CD4-positive, CD25-positive, alpha-beta regulatory T cell (primary cell): ENCODE measurements at places on chromosomes 4 and X. TPM values are rescaled to one million over a fixed set of nuclear protein-coding genes. Genes with fewer than 3 reads are reported as not detected.

Gene SLC10A4
- not detected for polyA plus RNA-seq

Gene ZXDA
- polyA plus RNA-seq = 2.8 TPM

Gene ASB5
- polyA plus RNA-seq = not detected

Gene HTN3
- not detected for polyA plus RNA-seq

Gene RPS6KA6
- 0.06 TPM for polyA plus RNA-seq

Gene CENPVL1
- polyA plus RNA-seq = not detected

Gene STK32B
- not detected for polyA plus RNA-seq

Gene SSX3
- not detected for polyA plus RNA-seq

Gene ARMCX2
- 0.94 TPM for polyA plus RNA-seq

Gene NDST3
- not detected for polyA plus RNA-seq

Gene MAGEA3
- polyA plus RNA-seq = not detected

Gene ERVMER34-1
- polyA plus RNA-seq = not detected

Gene SPANXN5
- polyA plus RNA-seq = not detected

Gene FABP2
- not detected for polyA plus RNA-seq

Gene ZDHHC15
- polyA plus RNA-seq = 0.21 TPM

Gene USP11
- 69.2 TPM for polyA plus RNA-seq

Gene ADH4
- not detected for polyA plus RNA-seq

Gene STATH
- polyA plus RNA-seq = not detected

Gene MAGEA2
- not detected for polyA plus RNA-seq

Gene KIF4A
- 0.47 TPM for polyA plus RNA-seq

Gene BANK1
- 2.9 TPM for polyA plus RNA-seq

Gene CT45A8
- polyA plus RNA-seq = not detected

Gene INTU
- polyA plus RNA-seq = not detected

Gene ERAS
- not detected for polyA plus RNA-seq

Gene PYURF
- polyA plus RNA-seq = 273 TPM

Gene CYSLTR1
- polyA plus RNA-seq = 5.4 TPM

Gene ADH1B
- polyA plus RNA-seq = not detected

Gene MAGEA2B
- not detected for polyA plus RNA-seq

Gene TLR7
- 0.15 TPM for polyA plus RNA-seq

Gene USP17L25
- polyA plus RNA-seq = not detected

Gene SPATA4
- not detected for polyA plus RNA-seq

Gene EGF
- polyA plus RNA-seq = not detected

Gene SPATA18
- not detected for polyA plus RNA-seq

Gene ARHGAP24
- polyA plus RNA-seq = 0.14 TPM

Gene EPGN
- not detected for polyA plus RNA-seq

Gene CLCN4
- not detected for polyA plus RNA-seq

Gene NEIL3
- polyA plus RNA-seq = 0.39 TPM

Gene CLDN22
- polyA plus RNA-seq = not detected

Gene TLR10
- polyA plus RNA-seq = not detected

Gene UCP1
- not detected for polyA plus RNA-seq

Gene BMX
- polyA plus RNA-seq = not detected

Gene RBBP7
- 145 TPM for polyA plus RNA-seq

Gene PWWP3B
- polyA plus RNA-seq = not detected

Gene GLRA2
- not detected for polyA plus RNA-seq

Gene MAGEA10
- not detected for polyA plus RNA-seq

Gene NAP1L2
- 3.0 TPM for polyA plus RNA-seq

Gene TCP11X2
- polyA plus RNA-seq = not detected

Gene TMEM154
- polyA plus RNA-seq = 53.0 TPM

Gene BEND4
- polyA plus RNA-seq = not detected

Gene TMEM144
- not detected for polyA plus RNA-seq

Gene POF1B
- 0.49 TPM for polyA plus RNA-seq

Gene HTN1
- not detected for polyA plus RNA-seq

Gene EXOC1L
- not detected for polyA plus RNA-seq

Gene UGT2B15
- polyA plus RNA-seq = not detected

Gene TASL
- polyA plus RNA-seq = 5.0 TPM

Gene ATP2B3
- polyA plus RNA-seq = not detected
